ENCODE measurements at places on chromosomes 4 and X.

- no peak for DNase-seq
Observed at GRCh38 chr4:68368691-68369131, 18.8 kb upstream of the YTHDC1 start.

DNA sequence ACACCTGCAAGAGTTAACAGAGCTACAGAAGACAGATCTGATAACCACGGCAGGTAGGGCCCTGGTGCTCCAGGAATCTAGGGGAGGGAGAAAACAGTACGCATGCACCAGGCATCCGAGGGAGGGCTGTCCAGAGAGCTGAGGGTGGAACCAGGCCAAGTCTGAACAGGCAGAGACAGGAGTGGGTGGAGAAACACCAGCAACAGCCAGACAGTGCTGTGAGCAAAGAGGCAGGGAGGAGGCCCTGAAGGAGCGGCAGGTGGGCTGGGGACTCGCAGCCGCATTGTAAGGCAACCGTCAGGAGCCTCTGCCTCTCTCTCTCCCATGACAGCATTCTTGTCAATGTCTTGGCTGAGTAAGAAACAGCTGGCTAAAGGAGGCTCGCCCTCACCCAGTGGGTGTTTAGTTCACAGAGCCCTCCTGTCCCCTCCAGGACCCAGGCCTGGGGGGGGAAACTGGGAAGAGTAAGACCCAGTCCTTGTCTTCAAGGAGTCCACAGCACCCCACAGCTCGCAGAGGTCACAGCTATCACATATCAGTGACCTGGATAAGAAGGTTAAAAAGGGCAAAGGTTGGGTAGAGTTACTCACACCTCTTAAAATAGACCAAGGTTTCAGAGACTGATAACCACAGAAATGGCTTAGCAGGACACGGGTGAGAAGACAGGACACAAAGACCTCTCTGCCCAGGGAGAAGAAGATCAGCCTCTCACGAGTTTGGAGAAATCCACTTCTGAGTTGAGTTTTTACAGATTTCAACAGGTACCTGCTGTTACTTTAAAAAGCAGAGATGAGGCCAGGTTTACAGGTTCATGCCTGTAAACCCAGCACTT is 10.5 kb downstream of the ACSL1 start:
- DNase-seq, result peak; percentile 69

DNA sequence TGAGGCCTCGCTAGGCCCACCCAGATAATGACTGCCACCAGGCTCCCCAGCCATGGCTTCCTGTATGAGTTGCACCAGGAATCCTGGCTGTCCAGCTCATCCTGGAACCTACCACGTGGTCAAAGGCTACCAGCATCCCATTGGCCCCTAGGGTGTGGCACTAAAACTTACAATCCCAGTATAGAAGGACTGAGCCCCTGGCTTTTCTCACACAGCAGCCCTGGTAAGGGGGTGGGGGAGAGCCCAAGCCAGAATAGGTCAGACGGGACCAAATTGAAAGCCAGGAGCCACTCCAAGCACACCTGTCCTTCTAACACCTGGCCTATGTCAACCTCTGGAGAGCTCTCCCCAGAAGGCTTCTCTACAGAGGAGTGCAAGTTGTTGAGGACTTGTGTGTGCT is 269.3 kb upstream of the AGTR2 start:
- DNase-seq, result no peak

GRCh38 chr4:169142391-169142790 is 128.4 kb downstream of the SH3RF1 start:
- no peak for DNase-seq

DNA sequence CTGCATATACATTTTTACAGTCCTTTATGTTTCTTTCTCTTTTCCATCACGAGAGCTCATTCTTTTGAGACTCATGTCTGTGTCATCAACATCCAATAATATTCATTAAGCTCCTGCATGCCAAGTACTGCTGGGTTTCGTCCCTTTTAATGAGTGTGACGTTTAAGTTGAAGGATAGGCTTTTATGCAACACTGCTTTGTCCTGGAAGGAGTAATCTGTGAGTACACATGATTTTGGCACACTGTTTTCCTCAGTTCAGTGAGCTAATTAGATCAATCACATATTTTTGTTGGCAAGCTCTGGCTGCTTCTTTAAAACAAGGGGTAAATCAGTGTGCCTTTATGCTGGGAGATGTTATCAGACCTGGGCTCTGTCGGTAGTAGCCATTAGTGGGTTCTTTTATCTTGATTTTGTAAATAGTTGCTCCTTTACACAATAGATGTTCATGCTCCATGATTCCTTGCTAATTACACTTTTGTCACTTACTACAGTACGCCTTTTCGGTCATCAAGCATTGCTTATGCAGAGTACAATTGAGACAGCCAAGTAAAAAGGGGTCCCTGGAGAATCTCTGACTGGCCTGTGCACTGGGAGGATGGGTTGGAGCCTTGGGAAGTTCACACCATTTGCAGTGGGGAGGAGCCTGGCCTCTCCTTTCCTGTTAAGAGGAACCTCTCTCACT is 132.6 kb downstream of the FHIP1A start:
- no peak for DNase-seq

- DNase-seq, result no peak
Observed at GRCh38 chr4:8904666-8905065, 33.0 kb upstream of the HMX1 start.

DNA sequence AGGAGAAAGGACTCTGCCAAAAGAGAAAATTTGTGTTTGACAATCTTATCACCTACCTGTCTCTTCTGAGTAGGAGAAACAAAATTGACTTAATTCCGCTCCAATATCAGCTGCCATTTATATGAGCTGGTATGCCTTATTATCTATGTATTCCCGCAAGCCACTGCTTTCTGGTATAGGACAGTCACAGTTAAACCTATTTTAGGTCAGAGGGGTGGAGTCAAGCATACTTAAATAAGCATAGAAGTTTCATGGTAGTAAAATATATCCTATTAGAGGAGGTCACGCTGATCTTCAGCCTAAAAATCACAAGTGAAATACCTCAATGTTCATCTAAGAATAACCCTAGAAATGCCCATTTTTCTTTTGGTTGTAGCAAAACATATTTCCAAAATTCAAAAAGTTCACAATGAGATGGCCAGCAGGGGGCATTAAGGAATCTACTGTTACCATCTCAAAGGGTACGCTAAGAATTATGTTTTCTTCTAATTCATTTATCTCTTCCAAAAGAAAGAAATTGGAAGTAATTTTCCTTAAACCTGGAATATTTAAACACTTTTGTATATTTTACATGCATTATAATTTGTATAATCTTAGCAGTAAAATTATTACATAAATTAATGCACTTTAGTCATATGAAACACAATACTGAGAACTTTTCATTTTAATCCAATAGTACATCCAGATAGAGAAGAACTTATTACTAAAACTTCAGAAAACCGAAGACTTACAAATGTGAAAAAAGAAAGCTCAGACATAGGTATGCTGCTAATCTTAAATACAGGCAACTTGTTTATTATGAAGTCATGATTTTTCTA is 10.5 kb downstream of the PPAT start:
- peak; percentile 51 for DNase-seq

- no peak for DNase-seq
Observed at GRCh38 chrX:97860226-97860625, 976.5 kb downstream of the RPA4 start.

DNA sequence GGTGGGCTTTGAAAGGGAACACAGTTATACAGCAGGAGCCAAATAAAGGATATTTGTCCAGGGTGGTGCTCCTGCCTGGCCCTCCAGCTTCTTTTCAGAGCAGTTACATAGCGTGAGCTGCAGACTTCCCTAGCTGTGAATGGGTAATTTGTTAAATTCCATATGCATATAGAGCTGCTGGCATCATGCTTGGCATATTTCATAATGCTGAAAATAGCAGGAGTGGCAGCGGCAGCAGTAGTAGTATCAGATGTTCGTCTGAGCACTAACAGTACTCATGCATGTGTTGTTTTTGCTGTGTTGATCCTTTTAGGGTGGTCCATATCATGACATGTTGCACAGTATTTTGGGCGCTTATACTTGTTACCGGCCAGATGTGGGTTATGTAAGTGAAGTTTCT is 33.6 kb upstream of the TADA2B start:
- DNase-seq, result no peak

GRCh38 chr4:133081246-133081645 is 67.8 kb upstream of the PCDH10 start:
- no peak for DNase-seq

DNA sequence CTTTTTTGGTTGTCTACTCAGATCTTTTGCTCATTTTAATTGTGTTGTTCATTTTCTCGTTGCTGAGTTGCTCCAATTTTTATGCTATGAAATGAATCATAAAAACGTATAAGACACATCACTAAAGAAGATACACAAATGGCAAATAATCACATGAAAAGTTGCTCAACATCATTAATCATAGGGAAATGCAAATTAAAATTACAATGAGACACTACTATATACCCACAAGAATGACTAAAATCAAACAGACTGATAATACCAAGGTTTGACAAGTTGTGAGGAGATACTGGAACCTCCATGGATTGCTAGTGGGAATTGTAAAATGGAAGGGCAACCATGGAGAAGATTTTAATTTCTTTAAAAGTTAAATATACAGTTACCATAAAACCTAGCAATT is 17.0 kb downstream of the GSTCD start:
- no peak for DNase-seq

DNA sequence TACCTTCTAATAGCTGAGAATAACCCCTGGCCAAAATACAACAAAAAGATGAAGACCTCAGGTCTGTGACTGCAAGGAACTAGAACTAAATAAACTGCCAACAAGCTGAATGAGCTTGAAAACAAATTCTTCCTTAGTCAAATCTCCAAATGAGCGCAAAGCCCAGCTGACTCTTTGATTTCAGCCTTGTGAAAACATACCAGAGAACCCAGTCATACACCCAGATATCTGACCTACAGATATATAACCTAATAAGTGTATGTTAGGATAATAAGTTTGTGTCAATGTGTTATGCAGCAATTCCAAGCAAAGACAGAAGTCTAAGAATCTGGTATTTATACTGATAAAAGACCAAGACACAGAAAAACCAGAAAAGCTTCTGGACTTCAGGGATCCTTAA is 38.0 kb upstream of the ADGRL3 start:
- no peak for DNase-seq

DNA sequence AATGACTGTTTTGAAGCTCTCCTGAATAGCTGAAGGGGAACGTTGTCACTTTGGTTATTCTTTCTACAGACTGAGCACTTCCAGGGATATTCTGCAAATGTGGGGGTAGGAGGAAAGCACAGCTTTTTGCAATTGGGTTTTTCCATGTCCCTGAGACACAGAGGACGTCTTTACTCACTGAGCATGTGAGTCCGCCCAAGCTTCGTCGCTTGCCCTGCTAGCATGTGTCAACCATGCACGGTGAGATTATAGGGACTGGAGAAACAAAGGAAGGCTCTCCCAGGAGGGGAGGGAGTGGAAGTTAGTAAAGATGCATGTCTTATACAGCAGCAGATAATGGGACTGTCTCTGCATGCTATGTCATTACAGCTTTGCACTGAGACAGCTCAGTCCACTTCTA is 111.5 kb upstream of the SFRP2 start:
- DNase-seq, result no peak

DNA sequence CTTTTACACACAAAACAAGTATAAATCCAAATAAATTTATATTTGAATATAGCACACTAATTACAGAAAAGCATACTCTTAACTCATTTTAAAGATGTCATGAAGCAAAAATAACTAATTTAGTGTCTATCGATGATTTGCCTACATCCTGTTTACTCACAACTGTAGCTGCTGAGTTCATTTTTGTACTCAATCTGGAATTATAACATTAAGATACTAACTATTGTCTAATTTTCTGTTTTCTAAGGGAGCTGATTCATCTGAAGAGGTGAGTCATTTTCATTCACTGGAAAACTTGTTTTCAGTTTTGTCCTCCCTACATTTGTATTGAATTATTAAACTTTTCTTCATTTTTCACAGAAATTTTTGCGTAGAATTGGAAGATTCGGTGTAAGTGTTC is 3.7 kb downstream of the STATH start:
- no peak for DNase-seq

DNA sequence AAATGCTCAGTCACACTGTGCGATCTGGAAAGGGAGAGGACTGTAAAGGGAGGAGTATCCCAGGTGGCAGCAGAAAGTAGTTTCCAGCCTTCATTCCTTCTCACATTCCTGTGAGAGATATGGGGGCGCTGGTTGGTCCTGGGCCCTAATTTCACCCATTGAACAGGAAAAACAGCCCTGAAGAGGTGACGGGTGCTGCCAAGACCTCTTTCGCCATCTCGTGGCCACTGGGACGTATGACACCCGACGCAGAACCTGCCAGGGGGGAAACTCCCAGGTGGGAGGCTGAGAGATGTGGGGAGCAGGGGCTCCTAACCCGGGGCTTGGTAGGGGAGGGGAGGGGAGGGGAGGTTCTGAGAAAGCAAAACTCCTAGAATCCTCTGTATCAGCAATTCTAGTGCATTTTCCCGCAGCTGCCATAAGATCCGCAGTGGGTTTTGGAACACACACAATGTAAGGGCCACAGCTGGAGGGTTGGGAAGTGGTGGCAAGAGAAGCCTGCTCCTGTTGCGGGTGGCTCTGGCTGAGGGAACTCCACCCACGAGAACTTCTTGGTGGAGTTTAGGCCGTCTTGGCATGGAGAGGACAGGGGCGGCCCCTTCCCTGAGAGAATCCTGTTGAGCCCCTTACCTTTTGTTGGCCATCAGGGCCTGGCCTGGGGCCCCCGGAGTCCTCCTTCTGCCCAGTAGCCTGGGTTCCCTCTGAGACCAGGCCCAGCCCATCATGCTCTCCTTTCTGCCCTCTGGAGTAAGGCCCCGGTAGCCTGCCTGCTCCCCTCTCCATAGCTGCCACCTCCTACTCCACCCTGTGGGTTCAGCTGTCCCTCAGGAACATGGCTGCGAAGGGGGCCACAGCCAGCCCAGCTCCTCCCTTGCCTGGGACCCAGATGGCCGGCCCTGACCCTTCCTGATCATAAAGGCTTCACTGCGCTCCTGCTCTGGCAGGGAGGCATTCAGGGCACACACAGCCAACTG is 134.1 kb downstream of the OR13H1 start:
- DNase-seq, result peak; percentile 46

DNA sequence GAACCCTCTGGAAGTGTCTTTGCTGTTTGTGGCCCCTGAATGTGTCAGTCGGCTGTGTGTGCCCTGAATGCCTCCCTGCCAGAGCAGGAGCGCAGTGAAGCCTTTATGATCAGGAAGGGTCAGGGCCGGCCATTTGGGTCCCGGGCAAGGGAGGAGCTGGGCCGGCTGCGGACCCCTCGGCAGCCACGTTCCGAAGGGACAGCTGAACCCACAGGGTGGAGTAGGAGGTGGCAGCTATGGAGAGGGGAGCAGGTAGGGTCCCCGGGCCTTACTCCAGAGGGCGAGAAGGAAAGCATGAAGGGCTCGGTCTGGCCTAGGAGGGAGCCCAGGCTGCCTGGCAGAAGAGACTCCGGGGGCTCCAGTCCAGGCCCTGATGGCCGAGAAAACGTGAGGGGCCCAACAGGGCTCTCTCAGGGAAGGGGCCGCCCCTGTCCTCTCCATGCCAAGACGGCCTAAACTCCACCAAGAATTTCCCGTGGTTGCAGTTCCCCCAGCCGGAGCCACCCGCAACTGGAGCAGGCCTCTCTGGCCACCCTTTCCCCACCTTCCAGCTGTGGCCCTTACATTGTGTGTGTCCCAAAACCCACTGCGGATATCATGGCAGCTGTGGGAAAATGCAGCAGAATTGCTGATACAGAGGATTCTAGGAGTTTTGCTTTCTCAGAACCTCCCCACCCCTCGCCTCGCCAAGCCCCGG is 182.2 kb upstream of the STK26 start:
- DNase-seq, result no peak
